ENCODE measurements at places on chromosomes 1 and 21.

GRCh38 chr1:47593013-47593568 lies 155.2 kb downstream of the FOXD2 start:
- DNase-seq = no peak

GRCh38 chr21:29501451-29501850 lies 202.7 kb downstream of the BACH1 start:
- DNase-seq = no peak

- DNase-seq = peak; percentile 49
Observed at GRCh38 chr1:204520834-204521709, 4.9 kb downstream of the MDM4 start.

- no peak for DNase-seq
Observed at GRCh38 chr21:28974531-28975227, 18.0 kb downstream of the LTN1 start.

- no peak for DNase-seq
Observed at GRCh38 chr1:8974551-8974950, 28.9 kb downstream of the CA6 start.

DNA sequence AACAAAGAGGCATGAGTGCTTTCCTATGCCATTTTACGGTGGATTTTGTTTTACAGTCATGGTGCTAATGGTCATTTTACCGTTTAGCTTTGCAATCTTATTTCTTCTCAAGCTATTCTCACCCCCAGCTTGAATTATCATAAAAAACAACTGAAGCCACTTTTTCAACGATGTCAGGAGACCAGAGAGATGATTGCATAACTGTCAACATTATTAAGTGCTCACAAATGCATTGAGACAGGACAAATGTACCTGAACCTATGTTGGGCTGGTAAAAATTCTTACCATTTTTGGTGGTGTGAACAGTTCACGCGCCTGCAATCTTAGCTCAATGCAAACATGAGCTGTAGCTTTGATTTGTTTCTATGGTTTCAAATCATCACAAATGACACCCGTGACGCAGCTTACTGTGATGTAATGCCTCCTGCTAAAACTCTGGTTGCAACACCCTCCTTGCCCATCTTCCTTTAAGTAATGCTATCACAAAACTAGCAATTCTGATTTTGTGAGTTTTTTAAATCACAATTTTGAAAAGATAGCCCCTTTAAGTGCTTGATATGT lies 104.4 kb downstream of the UCHL5 start:
- DNase-seq = no peak
